ENCODE measurements at places on chromosomes 5 and 9.
A peak's percentile ranks its signal among the peaks of the same experiment; 100 is the strongest.

DNA sequence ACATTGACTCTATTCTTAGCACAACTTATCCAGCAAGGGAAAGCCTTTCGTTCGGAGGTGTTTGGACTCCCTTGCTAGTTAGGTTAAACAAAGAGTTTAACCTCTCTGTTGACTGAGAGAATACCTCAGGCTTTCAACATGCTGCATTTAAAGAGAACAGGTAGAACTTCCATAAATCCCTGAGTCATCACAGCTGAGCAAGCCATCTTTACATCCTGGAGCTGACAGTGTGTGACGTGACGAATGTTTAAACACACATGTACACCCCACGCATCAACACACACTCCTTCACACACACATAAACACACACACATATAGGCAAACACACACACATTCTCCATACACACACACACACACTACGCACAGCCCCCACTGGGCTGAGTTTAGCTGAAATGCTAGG lies 152.8 kb downstream of the ADAMTS12 start:
- no peak for DNase-seq

- no peak for DNase-seq
Observed at GRCh38 chr9:33136721-33137670, 30.1 kb downstream of the B4GALT1 start.

DNA sequence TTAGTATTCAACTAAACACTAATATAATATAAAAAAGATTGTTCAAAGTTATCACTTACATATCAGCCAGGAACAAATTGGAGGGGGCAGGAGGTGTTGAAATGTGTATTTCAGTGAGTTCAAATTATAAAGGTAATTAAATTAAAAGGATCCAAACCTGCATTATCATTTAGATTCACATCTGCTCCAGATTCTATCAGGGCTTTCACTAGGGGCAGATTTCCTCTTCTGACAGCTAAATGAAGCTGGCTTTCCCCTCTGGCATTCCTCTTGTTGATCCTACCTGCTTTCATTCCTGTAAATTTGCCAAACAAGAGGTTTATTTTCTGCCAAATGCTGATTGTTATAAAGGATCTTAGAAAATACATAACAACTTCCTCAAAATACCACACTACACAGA lies 86.3 kb upstream of the GCNT4 start:
- DNase-seq: no peak

DNA sequence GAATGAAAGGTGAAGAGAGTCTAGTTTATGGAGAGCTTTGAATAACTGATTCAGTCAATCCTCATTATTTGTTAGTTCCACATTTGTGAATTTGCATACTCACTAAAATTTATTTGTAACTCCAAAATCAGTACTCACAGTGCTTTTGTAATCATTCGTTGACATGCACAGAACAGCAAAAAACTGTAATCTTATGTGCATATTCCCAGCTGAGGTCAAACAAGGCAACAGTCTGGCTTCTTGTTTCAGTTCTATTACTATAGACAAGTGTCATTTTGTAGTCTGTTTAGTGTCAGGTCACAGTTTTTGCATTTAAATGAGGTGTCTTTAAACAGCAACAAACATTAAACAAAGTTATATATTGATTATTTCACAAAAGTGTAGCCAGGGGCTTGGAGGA lies 142.5 kb downstream of the RNF180 start:
- no peak for DNase-seq

DNA sequence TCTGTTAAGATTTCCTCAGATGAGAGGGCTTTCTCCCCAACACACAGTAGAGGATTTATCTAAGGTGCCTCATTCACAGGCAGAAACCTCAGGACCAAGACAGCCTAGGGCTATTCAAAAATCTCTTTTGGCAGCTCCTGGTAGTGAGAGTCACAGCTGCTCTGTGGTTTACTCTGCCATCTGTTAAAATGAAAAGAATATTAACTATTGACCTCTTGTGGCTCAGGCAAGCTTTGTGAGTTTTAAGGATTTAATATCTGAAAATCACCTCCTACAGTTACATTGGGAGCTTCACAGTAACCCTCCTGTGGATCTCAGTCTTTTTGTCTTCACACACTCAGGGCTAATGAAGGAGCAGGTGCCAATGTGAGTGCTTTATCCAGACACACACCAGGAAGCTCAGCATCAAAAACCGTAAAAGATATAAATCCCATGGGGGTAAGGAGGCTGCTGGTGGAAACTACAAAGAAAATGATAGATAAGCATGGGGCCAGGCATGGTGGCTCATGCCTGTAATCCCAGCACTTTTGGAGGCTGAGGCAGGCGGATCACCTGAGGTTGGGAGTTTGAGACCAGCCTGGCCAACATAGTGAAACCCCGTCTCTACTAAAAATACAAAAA lies 29.7 kb downstream of the PPP1R2B start:
- DNase-seq: no peak

GRCh38 chr5:854966-855743 lies 4.4 kb upstream of the ZDHHC11 start:
- DNase-seq: no peak

- DNase-seq: no peak
Observed at GRCh38 chr5:36854402-36855140, 22.0 kb upstream of the NIPBL start.

DNA sequence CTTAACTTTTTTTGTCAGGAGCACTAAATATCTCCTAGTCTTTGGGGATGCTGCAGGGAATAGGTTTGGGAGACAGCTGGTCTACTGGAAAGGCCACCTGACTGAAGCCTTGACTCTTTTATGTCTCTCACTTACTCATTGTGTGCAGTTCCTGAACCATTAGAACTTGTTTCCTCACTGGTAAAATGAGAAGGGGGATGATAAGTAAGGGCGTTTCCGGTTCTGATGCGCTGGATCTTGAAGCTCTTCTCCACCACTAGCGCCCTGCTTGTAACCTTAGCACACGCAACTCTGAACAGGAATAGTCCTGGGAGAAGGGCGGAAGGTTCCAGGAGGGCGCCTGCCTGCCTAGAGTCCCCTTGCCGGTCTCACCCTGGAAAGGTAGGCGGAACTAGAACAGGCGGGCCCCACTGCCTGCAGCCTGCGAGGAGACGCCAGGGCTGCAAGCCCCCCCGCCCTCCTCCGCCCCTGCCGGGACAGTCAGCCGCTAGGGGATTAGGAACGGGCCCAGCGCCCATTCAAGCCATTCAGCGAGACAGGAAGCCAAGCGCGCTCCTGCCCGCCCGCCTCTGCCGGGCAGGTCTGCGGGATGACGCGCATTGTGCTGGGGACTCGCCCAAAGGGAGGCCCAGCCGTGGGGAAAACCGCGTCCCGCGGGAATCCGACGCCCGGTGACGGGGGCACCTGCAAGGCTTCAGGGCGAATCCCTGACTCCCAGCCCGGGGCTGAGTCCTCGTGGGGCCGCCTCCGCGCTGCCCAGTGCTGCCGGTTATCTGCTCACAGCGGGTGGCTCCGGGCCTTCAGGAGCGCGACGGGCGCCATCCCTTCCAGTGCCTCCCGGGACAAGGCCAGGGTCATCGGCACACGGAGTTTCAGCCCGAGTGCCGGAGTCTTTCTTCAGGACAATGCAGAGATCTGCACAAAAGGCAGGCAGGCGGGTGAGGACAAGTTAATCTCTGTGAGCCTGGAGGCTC lies 44.0 kb upstream of the XPA start:
- peak; percentile 25 for DNase-seq

- no peak for DNase-seq
Observed at GRCh38 chr9:119375892-119376291, 6.7 kb upstream of the BRINP1 start.

DNA sequence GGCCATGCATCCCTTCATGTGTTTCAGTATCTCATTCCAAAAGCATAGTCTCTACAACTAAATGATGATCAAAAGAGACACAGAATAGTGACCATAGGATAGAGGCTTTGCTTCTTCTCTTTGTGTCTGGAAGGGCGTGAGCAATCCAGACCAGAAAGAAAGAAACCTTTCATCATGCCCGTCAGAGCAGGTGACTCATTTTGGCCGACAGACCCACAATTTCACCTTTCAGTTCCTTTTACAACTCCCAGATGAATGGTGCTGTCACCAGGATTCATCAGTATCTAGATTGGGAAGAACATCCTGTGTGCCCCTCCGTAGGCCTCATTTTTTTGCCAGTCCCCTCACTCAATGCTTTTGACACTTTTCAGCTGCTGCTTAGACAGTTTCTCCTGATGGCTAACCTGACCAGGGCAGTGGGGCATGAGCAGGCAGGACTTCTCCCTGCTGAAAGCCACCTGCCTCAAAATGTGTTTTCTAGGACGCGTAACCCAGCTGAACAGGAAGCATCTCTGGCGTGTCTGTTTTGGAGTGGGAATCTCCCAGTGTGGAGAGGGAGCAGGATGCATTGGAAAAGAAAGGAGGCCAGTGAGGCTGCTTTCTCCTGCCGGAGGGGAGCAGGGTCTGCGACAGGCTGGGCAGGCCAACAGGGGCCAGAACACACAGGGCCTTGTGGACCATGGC lies 21.2 kb downstream of the ABLIM3 start:
- no peak for DNase-seq

GRCh38 chr5:82165740-82166530 lies 112.2 kb downstream of the RPS23 start:
- DNase-seq: peak; percentile 75

GRCh38 chr5:68821056-68821455 lies 272.8 kb upstream of the SLC30A5 start:
- DNase-seq: no peak

- no peak for DNase-seq
Observed at GRCh38 chr9:10112070-10112469, 500.7 kb downstream of the PTPRD start.

DNA sequence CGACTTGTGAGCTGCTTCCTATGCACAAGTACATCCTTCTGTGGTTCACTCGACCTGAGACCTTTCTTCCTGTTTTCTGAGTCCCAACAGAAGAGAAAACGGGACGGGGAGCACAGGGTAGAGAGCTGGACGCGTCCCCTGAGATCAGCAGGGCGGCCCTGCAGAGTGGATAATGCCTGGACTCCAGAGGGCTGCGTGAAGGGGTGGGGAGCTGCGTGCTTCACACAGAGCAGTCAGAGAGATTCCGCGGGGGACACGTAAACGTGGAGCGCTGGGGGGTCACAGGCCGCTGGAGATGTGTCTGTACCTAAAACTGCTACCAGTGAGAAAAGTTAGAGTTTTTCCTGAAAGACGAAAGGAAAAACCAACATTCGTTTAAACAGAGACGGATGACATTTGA lies 46.3 kb downstream of the HSD17B3 start:
- DNase-seq: no peak

DNA sequence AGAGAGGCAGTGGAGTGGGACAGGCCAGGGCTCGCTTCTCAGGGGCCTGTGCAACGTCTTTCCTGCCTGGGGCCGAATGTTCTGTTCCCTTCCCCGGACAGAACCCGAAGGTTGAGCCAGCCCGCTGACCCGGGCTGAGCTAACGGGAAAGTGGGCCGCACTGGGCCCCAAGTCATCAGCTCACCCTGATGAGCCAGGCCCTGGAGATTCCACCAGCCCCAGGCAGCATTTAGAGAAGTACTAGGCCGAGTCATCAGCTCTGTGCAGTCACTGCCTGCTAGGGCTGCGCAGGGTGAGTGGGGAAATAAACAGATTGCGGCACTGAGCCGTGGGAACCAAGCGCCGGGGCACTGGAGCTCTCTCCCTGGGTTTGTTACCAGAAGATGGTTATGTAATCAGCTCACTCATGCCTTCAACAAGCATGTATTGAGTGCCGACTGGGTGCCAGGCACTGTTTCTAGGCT lies 29.1 kb upstream of the DUSP1 start:
- DNase-seq: no peak

DNA sequence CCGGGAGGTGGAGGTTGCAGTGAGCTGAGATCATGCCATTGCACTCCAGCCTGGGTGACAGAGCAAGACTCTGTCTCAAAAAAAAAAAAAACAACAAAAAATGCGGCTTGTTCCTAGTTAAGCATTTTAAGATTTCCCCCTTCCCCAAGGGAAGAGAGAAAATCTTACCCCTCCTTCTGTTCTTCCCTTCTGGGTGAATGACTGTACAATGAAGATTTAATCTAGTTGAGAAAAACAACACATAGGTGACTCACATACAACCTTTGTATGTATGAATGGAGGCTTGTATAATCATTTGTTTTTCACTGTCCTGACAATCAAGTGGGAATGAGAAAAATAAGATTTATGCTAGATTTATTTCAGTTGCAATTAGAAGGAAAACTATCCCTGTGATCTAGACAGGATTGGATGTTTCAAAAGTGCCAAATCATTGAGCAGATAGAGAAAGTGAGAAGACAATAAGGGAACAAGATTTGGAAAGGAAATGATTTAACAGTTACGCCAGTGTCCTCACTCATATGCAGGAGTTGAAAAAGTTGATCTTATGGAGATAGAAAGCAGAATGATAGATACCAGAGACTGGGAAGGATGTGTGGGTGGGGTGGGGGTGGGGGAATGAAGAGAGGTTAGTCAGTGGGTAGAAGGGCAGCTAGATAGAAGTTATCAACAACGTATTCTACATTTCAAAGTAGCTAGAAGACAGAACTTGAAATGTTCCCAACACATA lies 16.7 kb downstream of the GDA start:
- DNase-seq: no peak

DNA sequence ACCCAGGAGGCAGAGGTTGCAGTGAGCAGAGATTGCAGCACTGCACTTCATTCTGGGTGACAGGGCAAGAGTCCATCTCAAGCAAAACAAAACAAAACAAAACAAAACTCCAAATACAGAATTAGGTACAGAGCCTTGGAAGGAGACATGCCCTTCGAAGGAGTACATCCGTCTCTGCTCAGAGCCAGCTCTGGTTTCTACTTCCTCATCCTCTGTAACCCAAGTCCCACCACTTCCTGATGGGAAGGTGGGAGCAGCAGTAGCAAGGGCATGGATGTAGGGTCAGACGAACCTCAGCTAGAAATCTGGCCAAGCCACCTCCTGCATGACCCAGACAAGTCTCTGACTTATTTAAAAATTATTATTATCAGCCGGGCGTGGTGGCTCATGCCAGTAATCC lies 16.5 kb upstream of the STXBP1 start:
- no peak for DNase-seq

DNA sequence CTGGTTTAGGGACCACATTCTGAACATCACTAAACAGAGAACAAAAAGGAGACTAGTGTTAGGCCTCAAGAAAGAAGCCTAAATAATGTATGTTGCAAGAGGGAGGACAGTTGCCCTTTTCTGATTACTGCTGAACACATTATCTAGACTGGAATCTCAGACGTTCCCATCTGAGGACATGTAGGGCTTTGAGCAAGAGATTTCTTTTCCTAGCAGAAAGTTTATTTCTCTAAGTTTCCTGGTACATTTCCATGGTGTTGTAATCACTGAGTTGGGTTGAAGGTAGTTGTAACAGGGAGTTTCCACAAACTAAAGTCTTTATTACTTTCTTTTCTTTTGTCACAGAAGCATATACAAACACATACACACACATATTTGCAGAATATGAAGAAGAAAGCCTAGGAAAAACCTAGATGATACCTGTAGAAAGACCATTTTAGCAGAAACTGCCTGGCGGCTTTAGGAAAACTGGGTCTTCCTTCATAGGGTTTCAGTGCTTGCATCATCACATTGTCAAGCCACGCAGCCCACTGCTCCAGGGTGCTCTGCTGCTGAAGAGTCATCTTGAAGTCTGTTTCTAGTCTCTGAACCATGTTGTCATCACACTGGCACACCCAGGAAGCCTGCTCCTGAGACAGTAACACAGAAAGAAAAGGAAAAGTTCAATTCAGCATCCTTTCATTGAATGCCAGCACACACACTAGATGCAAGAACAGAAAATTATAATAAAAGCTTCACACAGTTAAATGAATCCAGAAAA lies 269.1 kb downstream of the RFX3 start:
- DNase-seq: no peak

GRCh38 chr5:41924872-41925554 lies at the start of gene FBXO4:
Gene FBXO4 (plus strand): TSS chr5:41925281. CDS start chr5:41925310, 29 bp downstream.
- DNase-seq: peak; percentile 96
